ENCODE measurements at places on chromosomes 3 and 15. TPM values are rescaled to one million over a fixed set of nuclear protein-coding genes. Genes with fewer than 3 reads are reported as not detected.

The SNX22 gene
- total RNA-seq: 0.21 TPM

The C2CD4B gene
- total RNA-seq: not detected

The TAMM41 gene
- total RNA-seq: 3.1 TPM

The MINAR1 gene
- total RNA-seq: 0.24 TPM

The RPL29 gene
- total RNA-seq: 1,891 TPM

The LPP gene
- 30.4 TPM for total RNA-seq

The SLC24A1 gene
- 3.0 TPM for total RNA-seq

The ISG20 gene
- total RNA-seq: 38.6 TPM

The VWA5B2 gene
- total RNA-seq: not detected

The DAZL gene
- total RNA-seq: not detected

The CFAP44 gene
- total RNA-seq: 1.7 TPM

The P3H2 gene
- 9.0 TPM for total RNA-seq

The RBPMS2 gene
- total RNA-seq: not detected

Data from tracheal epithelial cell (primary cell).